Left lung (tissue), 14 donors: ENCODE measurements at places on chromosomes 3 and 15. TPM values are rescaled to one million over a fixed set of nuclear protein-coding genes. Genes with fewer than 3 reads are reported as not detected.

- H3K27me3 ChIP-seq: no peaks in the 10 kb centered on the region
- no peak overlapping the region for H3K4me3 ChIP-seq
- H3K36me3 ChIP-seq: no peaks in the 10 kb centered on the region
- DNase-seq: no peak
Measured at GRCh38 chr3:25297667-25298585, 130.1 kb upstream of the RARB start.

DNA sequence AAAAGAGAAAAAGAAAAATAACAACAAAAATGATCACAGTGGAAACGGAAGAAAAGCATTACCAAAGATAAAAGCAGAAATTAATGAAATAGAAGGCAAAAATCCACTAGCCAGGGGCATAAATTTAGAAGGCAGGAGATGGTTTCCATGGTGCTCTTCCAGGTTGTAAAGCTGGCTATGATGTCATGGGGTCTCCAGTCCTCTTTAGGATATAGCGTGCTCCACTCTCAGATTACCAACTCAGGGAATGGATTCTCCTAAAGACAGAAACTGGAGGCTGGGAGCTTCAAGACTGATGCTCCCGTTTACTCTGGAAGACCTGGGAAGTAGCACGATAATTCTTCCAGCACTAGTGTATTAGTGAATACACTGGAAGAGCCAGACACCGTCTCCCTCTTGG is 10.9 kb upstream of the ULK4 start:
- H3K4me1 ChIP-seq: no peaks in the 10 kb centered on the region
- no peak overlapping the region for H3K4me3 ChIP-seq
- no peak overlapping the region for H3K27ac ChIP-seq
- no peaks in the 10 kb centered on the region for H3K27me3 ChIP-seq
- no peak for DNase-seq

DNA sequence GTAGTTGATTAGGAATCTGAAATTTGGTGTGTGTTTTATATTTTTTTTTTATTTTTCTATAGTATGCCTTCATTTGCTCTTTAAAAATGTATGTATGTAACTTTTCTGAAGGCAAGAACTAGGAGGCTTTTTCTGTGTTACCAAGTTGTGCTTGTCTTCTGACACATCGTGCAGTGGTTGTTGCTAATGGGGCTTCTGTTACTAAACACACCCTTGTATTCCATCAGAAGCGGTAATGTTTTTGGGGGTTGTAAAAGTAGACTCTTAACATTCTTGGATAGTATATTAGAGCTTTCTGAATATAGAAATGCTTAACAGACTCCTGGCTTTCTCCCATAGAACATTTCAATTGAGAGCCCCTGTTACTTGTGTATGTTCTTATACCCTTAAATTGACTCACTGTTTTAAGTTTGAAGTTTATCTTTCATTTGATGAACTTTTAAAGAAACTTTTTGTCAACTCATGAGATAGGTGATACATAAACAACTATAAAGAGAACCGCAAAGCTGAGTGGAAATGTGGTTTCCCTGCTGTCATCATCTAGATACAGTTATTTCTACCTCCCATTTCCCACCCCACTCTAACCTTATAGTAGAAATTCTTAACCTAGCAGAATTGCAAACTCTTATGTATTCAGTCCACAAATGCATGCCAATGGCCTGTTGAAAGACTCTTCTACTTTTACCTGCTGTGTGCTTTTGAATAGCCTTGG is 2.5 kb downstream of the TIPARP start:
- peaks cover 70% of the 10 kb centered on the region for H3K4me1 ChIP-seq
- H3K27me3 ChIP-seq: no peaks in the 10 kb centered on the region
- DNase-seq: no peak
- no peaks in the 10 kb centered on the region for H3K36me3 ChIP-seq

Gene CHRM5
- total RNA-seq: not detected

Gene DYNLT2B
- 6.8 TPM for total RNA-seq

DNA sequence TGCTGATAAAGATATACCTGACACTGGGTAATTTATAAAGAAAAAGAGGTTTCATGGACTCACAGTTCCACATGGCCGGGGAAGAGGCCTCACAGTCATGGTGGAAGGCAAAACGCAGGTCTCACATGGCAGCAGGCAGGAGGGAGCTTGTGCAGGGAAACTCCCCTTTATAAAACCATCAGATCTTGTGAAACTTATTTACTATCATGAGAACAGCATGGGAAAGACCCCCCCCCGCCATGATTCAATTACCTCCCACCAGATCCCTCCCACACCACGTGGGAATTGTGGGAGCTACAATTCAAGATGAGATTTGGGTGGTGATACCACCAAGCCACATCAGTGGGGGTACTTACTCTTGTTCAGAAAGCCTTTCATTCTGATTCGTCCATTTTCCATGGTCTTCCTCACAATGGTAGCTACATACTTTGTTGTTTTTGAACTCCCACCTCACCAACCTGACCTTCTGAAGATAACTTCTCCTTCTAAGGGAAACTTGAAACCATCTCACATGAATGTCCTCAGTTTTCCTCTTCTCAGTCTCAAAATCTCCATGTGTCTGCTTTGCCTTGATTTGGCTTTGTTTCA is 275.6 kb upstream of the PROK2 start:
- H3K27ac ChIP-seq: no peak overlapping the region
- no peaks in the 10 kb centered on the region for H3K36me3 ChIP-seq
- no peaks in the 10 kb centered on the region for H3K4me1 ChIP-seq

- no peak overlapping the region for H3K4me3 ChIP-seq
- no peak overlapping the region for H3K27ac ChIP-seq
- H3K36me3 ChIP-seq: no peaks in the 10 kb centered on the region
- no peaks in the 10 kb centered on the region for H3K4me1 ChIP-seq
- H3K27me3 ChIP-seq: no peaks in the 10 kb centered on the region
Measured at GRCh38 chr3:18648159-18648558, 223.0 kb upstream of the SATB1 start.

GRCh38 chr3:21785765-21786437 is 34.9 kb upstream of the ZNF385D start:
- no peaks in the 10 kb centered on the region for H3K4me1 ChIP-seq
- H3K27me3 ChIP-seq: no peaks in the 10 kb centered on the region
- H3K4me3 ChIP-seq: no peak overlapping the region
- DNase-seq: no peak
- no peaks in the 10 kb centered on the region for H3K36me3 ChIP-seq
